EL (cell line): ENCODE measurements at places on chromosomes 5 and 9.

DNA sequence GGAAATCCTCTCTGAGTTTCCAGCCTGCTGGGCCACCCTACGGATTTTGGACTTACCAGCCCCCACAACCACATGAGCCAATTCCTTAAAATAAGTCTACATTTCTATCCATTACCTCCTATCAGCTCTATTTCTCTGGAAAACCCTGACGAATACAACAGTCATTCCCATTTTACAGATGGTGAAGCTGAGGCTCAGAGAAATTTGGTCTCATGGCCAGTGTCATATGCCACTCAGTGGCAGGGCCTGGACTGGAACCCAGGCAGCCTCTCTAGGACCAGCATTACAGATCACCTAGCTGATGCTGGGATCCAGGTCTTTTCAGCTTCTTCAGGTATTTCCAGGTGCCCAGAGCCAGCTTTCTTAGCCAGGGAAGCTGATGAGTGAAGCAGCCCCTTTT lies 45.0 kb upstream of the SH3PXD2B start:
- DNase-seq = no peak

DNA sequence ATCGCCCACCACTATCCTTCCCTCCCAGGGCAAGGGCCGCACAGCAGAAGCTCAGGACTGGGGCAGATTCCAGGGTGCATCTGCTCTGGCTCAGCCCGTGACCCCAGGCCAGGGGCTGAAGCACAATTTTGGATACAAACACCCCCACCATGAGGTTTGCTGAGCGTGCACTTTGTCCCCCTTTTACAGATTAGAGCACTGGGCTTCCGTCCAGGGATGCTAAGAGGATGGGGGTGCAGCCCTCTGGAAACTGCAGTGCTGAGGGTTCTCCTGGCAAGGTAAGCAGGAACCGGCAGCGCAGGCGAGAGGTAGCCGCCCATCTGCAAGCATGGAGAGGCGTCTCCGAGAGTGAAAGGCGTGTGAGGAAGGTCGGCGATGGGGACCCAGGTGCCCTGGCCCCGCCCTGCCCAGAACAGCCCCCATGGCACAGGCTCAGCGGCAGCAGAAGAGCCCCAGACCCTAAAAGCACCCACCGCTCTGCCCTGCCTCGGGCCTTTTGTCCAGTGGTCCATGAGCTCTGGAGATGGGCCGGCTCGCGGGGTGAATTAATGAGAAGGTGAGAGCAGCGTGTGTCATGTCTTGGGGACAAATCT lies 54.5 kb upstream of the OLFM1 start:
- DNase-seq = no peak

DNA sequence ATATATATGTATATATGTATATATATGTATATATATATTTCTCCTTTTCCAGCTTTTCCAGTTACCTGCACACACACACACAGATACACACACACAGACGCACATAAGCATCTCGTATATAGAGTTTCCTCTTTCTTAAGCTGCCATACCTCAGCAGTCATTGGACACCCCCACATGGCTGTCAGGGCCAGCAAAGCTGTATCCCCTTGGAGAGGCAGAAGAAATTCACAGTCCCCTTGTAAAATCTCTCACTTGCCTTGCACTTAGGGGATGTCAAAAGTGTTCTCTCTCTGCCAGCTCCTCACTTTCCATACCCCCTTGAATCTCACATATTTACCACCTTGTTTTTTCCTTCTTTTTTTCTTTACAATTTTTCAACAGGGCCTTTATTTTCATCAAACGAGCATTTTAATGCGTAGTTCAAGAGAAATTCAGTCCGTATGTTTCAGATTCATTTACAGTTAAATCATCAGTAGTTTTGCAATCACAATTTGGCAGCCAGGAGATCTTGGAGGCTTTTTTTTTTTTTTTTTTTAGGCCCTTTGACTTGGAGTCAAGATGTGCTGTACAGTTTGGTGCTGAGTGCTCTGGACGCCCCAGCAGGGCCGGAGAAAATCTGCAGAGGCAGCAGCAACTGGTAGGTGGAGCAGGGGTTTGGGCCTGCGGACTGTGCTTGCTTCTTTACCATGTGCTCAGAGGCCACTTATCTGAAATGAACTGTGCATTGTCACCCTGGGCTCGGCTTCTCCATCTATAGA lies 244.9 kb upstream of the KLF4 start:
- DNase-seq = peak; percentile 92

- no peak for DNase-seq
Observed at GRCh38 chr9:84379740-84380139, 39.2 kb upstream of the SLC28A3 start.

DNA sequence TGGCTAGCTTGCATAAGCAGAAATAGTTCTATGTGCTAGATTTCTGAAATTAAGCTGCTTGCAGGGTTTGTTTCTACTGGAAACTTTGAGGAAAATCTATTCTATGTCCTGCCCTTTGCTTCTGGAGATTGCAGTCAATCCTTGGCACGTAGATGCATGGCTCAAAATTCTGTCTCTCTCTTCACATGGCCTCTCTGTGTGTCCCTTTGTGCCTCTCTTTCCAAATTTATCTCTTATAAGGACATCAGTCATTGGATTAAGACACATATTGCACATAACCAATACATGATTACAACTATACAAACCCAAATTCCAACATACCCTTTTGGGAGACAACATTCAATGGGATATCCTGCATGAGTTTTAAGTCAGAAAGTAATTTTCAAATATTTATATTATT lies 744.3 kb upstream of the CTNND2 start:
- DNase-seq = no peak

GRCh38 chr5:150783422-150783928 lies 4.9 kb downstream of the SMIM3 start:
- DNase-seq = peak; percentile 90

GRCh38 chr5:79395296-79395695 lies 118.6 kb downstream of the HOMER1 start:
- no peak for DNase-seq

DNA sequence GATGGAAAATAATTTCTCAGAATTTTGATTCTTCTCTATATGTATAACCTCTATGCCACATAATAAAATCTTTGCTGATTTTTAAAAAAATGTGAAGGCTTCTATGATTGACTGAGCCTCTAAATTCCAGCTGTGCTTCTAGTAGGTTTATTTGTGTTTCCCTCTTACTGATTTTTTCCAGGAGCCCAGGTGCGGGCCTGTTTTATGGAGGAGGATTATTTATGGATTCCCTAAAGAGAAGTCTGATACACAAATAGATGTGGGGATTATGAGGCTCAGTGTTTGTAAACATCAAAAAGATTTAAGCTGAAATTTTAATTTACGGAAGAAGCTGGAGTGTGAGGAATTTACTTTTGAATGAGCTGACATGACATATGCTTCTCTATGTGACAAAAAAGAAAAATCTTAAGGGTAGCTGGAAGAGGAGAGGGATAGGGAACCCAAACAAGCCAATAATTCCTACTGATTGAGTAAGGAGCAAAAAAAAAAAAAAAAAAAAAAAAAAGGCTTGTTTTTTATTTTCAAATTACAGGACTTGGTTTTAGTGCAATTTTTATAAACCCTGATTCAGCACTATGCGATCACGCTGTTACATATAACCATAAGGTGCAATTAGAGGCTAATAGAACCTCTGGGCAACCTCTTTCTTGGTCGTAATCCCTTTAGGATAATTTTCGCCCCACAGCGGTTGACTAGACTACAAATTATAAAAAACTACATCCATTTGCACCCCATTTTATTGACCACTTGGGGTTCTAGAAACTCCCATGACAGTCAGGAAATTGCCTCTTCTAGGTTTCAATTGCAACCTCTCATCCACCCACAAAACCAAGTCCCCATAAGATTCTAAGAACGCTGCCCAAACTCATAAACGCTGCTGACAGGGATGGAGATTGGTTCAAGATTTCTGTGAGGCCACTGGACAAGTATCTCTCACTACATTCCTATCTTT lies 44.4 kb upstream of the RAI14 start:
- no peak for DNase-seq

DNA sequence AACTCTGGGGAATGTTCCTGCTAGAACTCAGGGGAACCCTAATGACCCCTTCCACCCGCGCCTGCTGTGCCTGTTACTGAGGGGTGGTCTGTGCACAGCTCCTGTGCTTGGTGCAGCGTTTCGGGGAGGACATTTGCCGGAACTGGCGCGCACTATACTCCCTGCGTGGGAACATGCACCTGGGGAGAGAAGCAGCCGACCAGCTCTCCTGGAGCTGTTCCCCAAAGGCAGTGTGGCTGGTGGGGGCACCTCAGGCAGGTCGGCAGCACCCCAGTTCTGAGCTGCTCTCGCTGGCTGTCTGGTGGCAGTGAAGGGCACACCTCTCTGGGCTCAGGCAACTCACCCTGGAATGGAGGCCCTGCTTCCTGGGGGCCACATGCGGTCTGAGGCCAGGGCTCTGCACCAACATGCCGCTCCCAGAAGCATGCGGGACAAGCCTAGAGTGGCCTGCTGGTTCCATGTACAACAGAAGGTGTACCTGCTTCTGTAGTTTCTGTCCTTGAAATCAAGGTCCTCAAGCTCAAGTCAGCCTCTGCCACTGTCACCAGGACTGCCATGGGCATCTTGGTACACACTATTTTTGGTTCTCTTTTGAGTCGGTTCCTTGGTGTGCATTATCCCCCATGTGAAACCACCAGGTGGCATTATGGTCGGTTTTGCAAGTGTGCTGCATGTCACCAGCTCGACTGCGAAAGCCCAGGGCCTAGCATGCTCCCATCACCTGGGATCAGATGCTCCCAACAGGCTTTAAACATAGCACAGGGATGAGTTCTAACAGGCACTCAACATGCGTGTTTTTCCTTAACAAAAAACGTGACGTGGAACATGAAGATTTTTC lies 7.8 kb upstream of the MRNIP start:
- DNase-seq = no peak

DNA sequence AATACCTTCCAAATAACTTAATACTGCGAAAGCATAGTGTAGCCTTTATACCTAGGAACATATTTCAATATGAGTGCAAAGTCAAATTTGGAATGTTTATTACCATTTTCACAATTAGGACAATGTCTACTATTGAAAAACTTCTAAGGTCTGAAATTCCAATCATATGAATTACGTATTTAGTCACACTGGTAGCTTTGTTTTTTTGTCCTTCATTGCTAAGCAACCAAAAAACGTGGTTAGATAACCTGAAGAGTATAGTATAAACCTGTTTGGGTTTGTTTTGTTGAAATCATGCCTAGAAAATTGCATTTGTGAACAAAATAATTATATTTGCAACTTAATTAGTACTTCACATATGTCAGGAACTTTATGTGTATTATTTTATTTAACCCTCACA lies 134.2 kb downstream of the FBXO4 start:
- DNase-seq = no peak

GRCh38 chr5:126376443-126376842 lies 46.8 kb upstream of the GRAMD2B start:
- DNase-seq = no peak
